ENCODE measurements at places on chromosomes 6 and 20.

DNA sequence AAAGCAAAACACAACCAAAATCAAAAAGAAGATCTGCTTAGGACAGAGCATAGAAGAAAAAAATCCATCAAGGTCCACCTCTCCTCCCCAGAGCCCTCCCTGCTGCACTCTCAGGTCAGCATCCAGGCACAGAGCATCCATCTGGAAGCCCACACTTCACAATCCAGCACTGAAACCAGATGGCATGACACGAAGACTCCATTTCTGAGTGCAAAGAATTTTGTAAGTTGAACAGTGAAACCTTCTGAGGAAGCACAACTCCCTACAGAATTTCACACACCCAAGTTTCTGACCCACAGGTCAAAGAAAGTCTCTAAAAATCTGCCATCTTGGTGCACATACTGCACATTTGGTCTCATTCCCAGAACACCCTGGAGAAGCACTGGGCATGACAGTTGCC, 128.8 kb upstream of the STXBP5 start:
- DNase-seq, result no peak

DNA sequence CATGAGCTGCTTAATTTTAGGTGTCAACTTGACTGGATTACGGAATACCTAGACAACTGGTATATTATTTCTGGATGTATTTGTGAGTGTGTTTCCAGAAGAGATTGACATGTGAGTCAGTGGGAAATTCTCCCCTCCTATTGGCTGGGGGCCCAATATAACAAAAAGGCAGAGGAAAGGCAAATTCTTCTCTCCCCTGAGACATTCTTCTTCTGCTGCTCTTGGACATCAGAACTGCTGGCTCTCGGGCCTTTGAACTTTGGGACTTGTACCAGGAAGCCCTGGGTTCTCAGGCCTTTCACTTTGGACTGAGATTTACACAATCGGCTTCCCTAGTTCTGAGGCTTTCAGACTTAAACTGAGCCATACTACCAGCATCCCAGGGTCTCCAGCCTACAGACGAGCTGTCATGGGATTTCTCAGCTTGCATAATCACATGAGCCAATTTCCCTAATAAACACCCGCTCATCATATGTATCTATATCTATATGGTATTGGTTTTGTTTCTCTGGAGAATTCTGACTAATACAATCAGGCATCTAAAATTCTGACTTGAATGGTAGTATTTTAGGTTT, 7.6 kb upstream of the BTN3A3 start:
- no peak for DNase-seq

DNA sequence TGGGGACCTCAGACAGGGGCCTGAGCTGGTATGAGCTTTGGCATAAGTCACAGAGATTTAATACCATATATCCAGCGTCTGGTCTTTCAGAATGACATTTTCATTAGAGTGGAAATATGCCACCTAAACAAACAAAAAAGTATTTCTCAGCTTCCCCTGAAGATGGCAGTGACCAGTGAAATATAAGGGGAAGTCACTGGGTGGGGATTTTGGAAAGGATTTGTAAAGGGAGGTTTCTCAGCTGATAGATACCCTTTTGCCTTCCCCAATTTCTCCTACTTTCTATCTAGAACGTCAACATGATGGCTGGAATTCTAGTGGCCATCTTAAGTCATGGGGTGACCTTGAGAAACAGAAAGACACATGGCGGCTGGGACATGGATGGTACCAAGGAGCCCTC, 137.7 kb upstream of the LRFN2 start:
- DNase-seq, result no peak

- DNase-seq, result no peak
These were observed 851 bp downstream of the MAVS start for GRCh38 chr20:3847429-3847940.
